ENCODE measurements at places on chromosomes 13 and 19.

GRCh38 chr19:54573330-54573872 is at the start of gene LILRA2:
Gene LILRA2 (plus strand): TSS chr19:54573790. CDS start chr19:54573879, 89 bp downstream.
- DNase-seq, result no peak

GRCh38 chr19:1283917-1284292 is 1.8 kb upstream of the EFNA2 start:
- DNase-seq, result no peak

GRCh38 chr13:45219123-45219891 is 18.5 kb upstream of the KCTD4 start:
- DNase-seq, result no peak

DNA sequence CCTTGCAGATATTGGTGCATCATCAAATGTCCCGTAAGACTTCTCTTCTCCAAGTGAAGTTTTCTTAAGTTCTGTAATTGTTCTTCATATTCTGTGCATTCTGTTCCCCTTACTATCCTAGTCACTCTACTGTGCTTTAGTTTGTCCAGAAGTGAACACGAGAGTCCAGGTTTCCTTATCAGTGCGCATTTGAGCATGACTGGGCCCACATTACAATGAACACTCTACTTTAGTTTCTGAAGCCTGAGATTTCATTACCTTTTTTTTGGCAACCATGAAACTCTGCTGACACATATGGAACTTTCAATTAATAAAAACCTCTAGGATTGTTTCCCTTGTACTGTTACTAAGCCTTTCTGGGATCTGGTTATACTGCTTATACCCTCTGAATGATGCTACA is 270.0 kb downstream of the KCNRG start:
- no peak for DNase-seq

DNA sequence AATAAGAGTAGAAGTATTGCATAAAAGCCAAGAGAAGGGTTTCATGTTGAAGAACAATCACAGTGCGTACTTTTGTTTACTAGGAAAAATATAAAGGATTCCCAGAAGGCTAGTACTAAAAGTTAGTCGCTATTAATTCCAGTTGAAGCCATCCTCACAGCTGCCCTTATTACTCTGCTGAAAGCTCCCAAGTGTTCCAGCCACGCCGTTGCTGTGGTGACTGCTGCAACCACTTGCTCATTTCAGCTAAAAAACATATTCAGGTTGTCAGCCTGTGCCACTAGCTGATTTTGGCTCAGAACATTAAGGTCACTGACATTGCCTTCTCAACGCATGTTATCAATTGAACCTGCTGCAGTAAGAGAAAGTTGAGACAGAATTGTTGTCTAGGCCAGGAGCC is 87.1 kb upstream of the FNDC3A start:
- DNase-seq, result no peak

- DNase-seq, result no peak
Measured at GRCh38 chr19:51644636-51645271, 1.9 kb downstream of the SIGLEC14 start.

GRCh38 chr13:88112526-88112925 is 441.4 kb downstream of the SLITRK5 start:
- DNase-seq, result no peak

GRCh38 chr13:112363867-112364528 is 12.2 kb upstream of the SPACA7 start:
- no peak for DNase-seq

DNA sequence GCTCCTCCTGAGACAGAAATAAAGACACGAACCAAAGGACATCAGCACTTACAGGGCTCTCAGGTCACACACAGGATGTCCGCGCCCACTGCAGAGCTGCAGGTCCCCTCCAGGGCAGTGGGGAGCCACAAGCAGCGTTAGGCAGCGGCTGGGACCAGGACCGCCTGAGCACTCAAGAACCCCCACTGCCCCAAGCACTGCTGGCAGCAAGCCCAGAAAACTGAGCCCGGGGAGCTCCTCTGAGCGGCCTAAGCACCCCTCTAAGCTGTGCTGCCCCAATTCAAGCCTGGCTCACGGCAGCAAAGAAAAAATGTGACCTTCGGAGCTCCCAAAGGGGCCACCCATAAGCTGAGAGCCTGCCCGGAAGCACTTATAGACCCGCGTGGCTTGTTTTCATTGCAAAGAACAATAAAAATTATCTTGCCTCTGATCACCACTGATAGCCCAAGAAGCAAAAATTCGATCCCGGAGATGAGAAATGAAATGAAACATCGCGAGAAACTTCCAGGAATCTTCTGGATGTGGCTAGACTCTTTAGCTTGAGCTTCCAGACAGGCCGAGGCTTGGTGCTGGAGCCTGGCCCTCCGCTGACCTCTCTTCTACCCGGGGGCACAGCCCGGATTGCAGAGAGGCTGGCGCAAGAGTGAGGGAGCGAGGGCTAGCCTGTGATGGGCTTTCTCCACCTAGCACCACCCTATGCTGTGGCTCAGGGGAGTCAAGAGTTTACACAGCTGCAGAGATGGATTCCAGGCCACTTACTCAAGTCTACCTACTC is 6.3 kb downstream of the DPP9 start:
- DNase-seq, result peak; percentile 45
